Epithelial cell of umbilical artery (primary cell): ENCODE measurements at places on chromosomes 7 and 10. TPM values are rescaled to one million over a fixed set of nuclear protein-coding genes. Genes with fewer than 3 reads are reported as not detected.

The PTF1A gene
- total RNA-seq = not detected in 2 replicates

The OPALIN gene
- total RNA-seq = not detected in 2 replicates

The PTPRN2 gene
- 0.32 and 0.61 TPM in 2 replicates for total RNA-seq

The MRC1 gene
- under 0.01 and 0.61 TPM in 2 replicates for total RNA-seq

The PIK3CG gene
- total RNA-seq = 2.9 and 6.7 TPM in 2 replicates

The MRPL32 gene
- total RNA-seq = 84.1 and 112 TPM in 2 replicates

The HOXA1 gene
- total RNA-seq = 0.30 and 0.32 TPM in 2 replicates

The UCMA gene
- not detected in 2 replicates for total RNA-seq

The EVX1 gene
- not detected in 2 replicates for total RNA-seq

The PRSS1 gene
- not detected in 2 replicates for total RNA-seq

The GRID1 gene
- total RNA-seq = not detected in 2 replicates

The ZNF394 gene
- 26.3 and 33.0 TPM in 2 replicates for total RNA-seq

The PNLIPRP2 gene
- total RNA-seq = not detected in 2 replicates

The PLEKHS1 gene
- total RNA-seq = not detected in 2 replicates

The TAS2R3 gene
- total RNA-seq = 0.32 and 0.76 TPM in 2 replicates

The ADIRF gene
- total RNA-seq = 12.0 TPM in 1 of 2 replicates, not detected in the other

The STEAP2 gene
- 5.8 and 12.8 TPM in 2 replicates for total RNA-seq

The FKBP9 gene
- total RNA-seq = 109 and 145 TPM in 2 replicates

The CPA2 gene
- not detected in 2 replicates for total RNA-seq

The TRIM74 gene
- 0.32 TPM in 1 of 2 replicates, not detected in the other for total RNA-seq

The PDZD7 gene
- total RNA-seq = 0.65 and 1.1 TPM in 2 replicates

The FAM237B gene
- total RNA-seq = not detected in 2 replicates

The LRRC17 gene
- total RNA-seq = 106 and 124 TPM in 2 replicates

The AGAP5 gene
- total RNA-seq = 1.1 and 1.6 TPM in 2 replicates

The CDC14C gene
- not detected in 2 replicates for total RNA-seq
